Mammary epithelial cell (primary cell): ENCODE measurements at places on chromosomes 11 and 22. TPM values are rescaled to one million over a fixed set of nuclear protein-coding genes. Genes with fewer than 3 reads are reported as not detected.

GRCh38 chr11:36177836-36178235 is 111.4 kb downstream of the COMMD9 start:
- DNase-seq: no peak

GRCh38 chr22:19891317-19892256 is 36.9 kb upstream of the GNB1L start:
- DNase-seq: peak; percentile 85

APOBEC3H gene
- 0.87 and 1.0 TPM in 2 replicates for total RNA-seq

- DNase-seq: no peak
These were observed 813.2 kb downstream of the BRD1 start for GRCh38 chr22:49014227-49015201.

GRCh38 chr11:72773291-72773690 is 20.6 kb downstream of the STARD10 start:
- DNase-seq: peak; percentile 77

NEFH gene
- 0.07 TPM in 1 of 2 replicates, not detected in the other for total RNA-seq

DNA sequence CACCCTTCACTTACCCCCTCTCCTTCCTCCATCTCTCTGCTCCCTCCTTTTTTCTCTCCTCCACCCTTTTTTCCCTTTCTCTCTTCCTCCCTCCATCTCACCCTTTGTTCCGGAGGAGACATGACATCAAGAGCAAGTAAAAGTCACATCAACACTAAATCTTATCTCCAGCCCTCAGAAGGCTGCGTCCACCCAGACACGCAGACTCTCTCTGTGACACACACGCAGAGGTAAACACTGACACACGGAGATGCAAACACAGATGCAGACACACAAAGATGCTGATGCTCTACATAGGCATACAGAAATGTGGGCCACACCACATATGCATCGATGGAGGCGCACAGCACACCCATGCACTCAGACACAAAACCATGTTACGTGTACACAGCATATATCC is 27.0 kb downstream of the NRXN2 start:
- no peak for DNase-seq

GRCh38 chr11:30314625-30315024 is 8.3 kb upstream of the ARL14EP start:
- DNase-seq: no peak

DNA sequence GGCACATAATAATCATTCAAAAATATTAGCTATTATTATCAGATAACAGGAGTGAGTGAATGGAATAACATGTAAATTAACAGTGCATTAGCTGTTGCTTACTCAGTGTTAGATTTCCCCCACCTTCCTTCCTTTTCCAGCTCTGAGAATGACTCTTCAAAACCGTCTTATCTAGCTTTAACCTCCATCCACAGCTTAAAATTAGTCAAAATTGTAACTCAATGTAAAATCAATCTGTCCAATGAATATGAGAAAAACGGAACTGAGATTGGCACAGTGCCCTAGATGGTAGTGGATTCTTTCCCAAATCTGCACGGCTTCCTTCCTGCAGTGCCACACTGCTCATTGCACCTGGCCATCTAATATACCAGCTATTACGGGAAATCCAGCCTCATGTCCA is 156.8 kb upstream of the BDNF start:
- no peak for DNase-seq
